ENCODE measurements at places on chromosomes 2 and 18. TPM values are rescaled to one million over a fixed set of nuclear protein-coding genes. Genes with fewer than 3 reads are reported as not detected.

- peak overlapping the region; percentile 71 for H3K4me3 ChIP-seq
- H3K27ac ChIP-seq = no peak overlapping the region
- no peak for DNase-seq
- H3K27me3 ChIP-seq = no peaks in the 10 kb centered on the region
These were observed 218.3 kb upstream of the SMAD7 start for GRCh38 chr18:49169037-49169521.

DNA sequence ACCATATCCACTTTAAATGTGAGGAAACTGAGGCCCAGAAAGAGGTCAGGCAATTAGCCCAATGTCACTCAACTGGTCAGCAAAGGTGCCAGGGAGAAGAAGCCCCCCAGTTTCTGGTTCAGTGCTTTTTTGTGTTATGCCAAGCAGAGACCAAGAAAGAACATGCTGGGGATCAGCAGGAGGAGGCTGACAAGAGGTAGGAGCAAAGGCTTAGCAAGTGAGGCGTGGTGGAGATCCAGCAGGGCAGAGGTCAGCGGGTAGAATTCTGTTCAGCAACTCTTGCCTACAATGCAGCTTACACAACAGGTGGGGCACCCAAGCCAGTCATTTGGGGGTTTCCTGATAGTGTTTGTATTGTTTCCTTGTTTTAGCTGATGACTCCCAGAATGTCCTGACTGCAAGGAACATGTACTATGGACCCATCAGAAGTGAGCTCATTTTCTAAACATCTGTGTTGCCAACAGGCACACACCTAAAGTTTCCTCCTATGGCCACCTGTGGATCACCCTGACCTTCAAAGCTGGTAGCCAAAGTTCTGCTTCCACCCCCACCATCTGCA is 28.2 kb downstream of the LPIN2 start:
- no peak overlapping the region for H3K27ac ChIP-seq
- no peaks in the 10 kb centered on the region for H3K36me3 ChIP-seq
- H3K27me3 ChIP-seq = no peaks in the 10 kb centered on the region
- no peak overlapping the region for H3K4me3 ChIP-seq
- H3K4me1 ChIP-seq = peaks cover 38% of the 10 kb centered on the region

DNA sequence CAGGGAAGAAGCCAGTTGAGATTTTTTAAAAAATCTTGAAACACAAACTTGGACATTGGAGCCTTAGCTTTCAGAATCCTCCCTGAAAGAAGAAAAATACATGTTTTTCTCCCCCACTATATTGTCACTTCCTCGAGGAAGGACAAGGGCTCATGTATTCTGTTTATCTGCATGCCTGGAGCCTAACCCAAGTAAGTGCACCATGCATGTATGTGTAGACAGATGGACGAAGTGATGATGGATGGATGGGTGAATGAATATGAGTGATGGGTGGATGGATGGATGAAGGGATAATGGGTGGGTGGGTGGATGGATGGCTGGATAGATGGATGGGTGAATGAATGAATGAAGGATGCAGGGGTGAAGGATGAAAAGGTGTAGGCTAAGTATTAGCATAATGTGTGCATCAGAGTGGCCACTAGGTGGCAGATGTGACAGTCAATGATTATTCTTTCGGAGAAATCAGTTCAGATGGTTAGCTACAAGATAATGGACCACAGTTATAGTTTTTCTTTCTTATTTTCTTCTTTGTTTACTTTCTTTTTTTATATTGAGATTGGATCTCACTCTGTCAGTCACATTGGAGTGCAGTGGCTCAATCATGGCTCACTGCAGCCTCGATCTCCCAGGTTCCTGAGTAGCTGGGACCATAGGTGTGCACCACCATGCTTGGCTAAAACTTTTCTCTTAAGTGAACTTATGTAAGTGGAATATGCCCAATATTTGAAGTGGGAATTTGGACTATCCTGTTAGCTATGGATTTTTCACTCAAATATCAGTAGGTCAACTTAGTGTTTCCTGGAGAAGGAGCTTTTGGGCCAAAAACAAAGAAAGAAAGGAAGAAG is 18.5 kb upstream of the CCDC93 start:
- no peak overlapping the region for H3K4me3 ChIP-seq
- no peaks in the 10 kb centered on the region for H3K4me1 ChIP-seq
- peaks cover 21% of the 10 kb centered on the region for H3K27me3 ChIP-seq
- H3K36me3 ChIP-seq = no peaks in the 10 kb centered on the region
- H3K27ac ChIP-seq = no peak overlapping the region

- H3K4me3 ChIP-seq = no peak overlapping the region
- no peaks in the 10 kb centered on the region for H3K36me3 ChIP-seq
- H3K27ac ChIP-seq = no peak overlapping the region
- no peaks in the 10 kb centered on the region for H3K4me1 ChIP-seq
- H3K27me3 ChIP-seq = no peaks in the 10 kb centered on the region
These were observed 110.4 kb upstream of the DYNAP start for GRCh38 chr18:54480616-54481015.

- no peaks in the 10 kb centered on the region for H3K4me1 ChIP-seq
- no peak for DNase-seq
- H3K4me3 ChIP-seq = no peak overlapping the region
- no peaks in the 10 kb centered on the region for H3K27me3 ChIP-seq
- H3K27ac ChIP-seq = no peak overlapping the region
- no peaks in the 10 kb centered on the region for H3K36me3 ChIP-seq
These were observed 72.0 kb upstream of the MRPS9 start for GRCh38 chr2:104965900-104966299.

DNA sequence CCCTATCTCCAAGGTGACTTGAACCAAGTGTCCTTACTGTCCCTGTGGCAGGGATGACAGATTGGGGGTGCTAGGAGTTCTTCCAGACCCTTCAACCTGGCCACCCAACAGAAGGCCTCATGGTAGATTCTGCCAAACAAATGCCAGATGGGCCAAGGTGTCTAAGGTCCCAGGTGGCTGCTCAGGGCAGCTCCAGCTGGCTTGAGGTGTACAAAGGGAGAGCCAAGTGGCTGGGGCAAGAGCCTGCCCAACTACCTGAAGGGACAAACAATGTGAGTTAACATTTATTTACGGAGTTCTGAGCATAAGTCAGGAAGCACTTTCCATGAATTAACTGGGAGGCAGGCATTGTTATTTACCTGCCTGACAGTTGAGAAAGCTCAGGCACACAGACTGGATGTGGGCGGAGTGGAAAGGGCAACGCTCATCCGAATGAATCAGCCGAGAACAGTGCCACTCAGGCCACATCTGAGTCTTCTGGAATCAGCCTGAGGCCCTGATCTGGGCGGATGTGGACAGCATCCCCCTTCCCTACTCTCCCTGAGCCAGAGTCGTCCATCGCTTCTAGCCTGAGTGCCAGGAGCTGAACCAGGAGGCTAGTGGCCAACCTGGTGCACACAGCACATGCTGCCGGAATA is 4.4 kb upstream of the KCNIP3 start:
- no peaks in the 10 kb centered on the region for H3K27me3 ChIP-seq
- H3K36me3 ChIP-seq = no peaks in the 10 kb centered on the region
- no peak overlapping the region for H3K27ac ChIP-seq
- no peaks in the 10 kb centered on the region for H3K4me1 ChIP-seq
- DNase-seq = no peak
- H3K4me3 ChIP-seq = no peak overlapping the region

DNA sequence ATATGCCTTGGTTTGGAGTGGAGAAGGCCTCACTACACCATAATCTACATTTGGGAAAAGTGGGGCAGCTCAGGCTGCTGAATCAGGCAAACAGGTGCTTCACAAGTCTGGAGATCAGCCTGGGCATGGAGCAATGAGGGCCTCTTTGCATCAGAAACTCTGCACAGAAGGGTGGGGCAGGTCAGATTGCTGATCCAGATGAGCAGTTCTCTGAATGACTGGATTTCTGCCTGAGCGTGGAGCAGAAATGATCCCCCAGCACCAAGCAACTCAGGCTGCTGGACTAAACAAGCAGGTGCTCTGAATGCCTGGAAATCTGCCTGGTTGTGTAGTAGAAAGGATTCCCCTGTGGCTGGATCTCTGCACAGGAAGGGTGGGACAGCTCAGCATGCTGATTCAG is 605.3 kb upstream of the ZNF804A start:
- H3K27ac ChIP-seq = no peak overlapping the region
- no peak overlapping the region for H3K4me3 ChIP-seq
- no peaks in the 10 kb centered on the region for H3K4me1 ChIP-seq
- DNase-seq = no peak

DNA sequence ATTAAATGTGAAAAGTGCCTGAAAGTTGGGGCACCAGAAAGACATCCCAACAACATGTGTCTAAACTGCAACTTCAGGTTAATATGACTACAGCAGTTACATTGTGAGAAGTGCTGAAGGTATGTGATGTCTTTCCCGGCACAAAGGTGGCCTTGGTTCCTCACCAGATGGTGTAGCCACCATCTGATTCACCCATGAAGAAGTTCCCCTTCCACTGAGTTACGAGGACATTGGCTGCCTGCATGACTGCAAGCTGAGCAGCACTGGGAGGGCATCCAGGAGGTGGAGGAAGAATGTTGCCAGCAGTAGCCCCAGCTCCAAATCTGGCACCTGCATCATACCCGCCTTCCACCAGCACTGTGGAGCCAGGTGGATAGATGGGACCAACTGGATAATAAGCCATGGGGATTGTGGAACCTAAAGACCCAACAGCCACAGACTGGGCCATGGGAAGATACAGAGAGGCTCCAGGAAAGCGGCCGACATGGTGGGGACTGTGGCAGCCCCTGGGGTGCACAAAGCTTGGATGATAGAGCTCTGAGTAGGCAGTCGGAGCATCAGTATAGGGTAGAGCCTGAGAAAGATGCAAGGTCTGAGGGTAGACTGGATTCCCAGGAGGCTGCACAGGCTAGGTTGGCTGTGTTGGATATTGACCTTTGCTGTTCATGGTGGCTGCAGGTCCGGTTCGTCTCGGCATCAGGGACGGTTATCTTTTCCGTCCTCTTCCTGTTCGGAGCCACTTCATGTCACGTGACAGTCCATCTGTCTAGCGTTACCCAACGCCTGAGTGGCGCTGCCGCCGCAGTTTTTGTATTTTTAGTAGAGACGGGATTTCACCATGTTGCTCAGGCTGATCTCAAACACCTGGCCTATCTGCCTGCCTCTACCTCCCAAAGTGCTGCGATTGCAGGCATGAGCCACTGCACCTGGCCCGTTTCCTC is 36.9 kb downstream of the SUMO1 start:
- no peaks in the 10 kb centered on the region for H3K4me1 ChIP-seq
- DNase-seq = no peak
- no peak overlapping the region for H3K27ac ChIP-seq
- H3K4me3 ChIP-seq = no peak overlapping the region
- no peaks in the 10 kb centered on the region for H3K27me3 ChIP-seq

DNA sequence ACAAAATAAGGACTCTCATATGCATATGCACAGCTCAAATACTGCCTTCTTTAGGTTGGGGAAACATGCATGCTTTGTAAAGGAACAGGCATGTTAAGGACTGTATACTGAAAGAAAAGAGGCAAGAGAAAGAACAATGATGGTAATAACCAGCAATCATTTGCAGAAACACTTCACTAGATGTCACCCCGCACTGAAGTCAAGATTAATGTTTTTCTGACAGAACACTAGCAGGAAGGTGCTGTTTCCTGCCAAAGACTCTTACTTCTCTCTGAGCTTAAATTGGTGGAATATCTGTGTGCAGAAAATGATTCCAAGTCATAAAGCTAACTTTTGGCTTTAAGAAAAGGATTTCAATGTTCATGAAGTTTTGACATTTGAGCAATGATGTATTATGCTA is 19.3 kb upstream of the CSRNP3 start:
- no peak overlapping the region for H3K4me3 ChIP-seq
- H3K27ac ChIP-seq = no peak overlapping the region
- DNase-seq = no peak
- no peaks in the 10 kb centered on the region for H3K4me1 ChIP-seq
- H3K27me3 ChIP-seq = no peaks in the 10 kb centered on the region

GRCh38 chr2:109247340-109247739 is 118.3 kb downstream of the SH3RF3 start:
- DNase-seq = no peak
- H3K36me3 ChIP-seq = no peaks in the 10 kb centered on the region
- H3K4me3 ChIP-seq = no peak overlapping the region
- H3K4me1 ChIP-seq = no peaks in the 10 kb centered on the region

RETSAT gene
- 32.4 TPM for total RNA-seq

ABCG8 gene
- total RNA-seq = not detected

PSTPIP2 gene
- total RNA-seq = 14.3 TPM

NEU2 gene
- not detected for total RNA-seq

SULT1C3 gene
- total RNA-seq = not detected

TSPYL6 gene
- total RNA-seq = not detected

Data from CD4-positive, CD25-positive, alpha-beta regulatory T cell (primary cell).